ENCODE measurements at places on chromosomes 1 and 21.

- peaks cover 22% of the 10 kb centered on the region for H3K4me1 ChIP-seq
- DNase-seq: no peak
- H3K36me3 ChIP-seq: no peaks in the 10 kb centered on the region
- peak overlapping the region; percentile 67 for H3K27ac ChIP-seq
- H3K27me3 ChIP-seq: no peaks in the 10 kb centered on the region
- H3K4me3 ChIP-seq: peak overlapping the region; percentile 87
These were observed 911 bp downstream of the LMO4 start for GRCh38 chr1:87329526-87330056.

GRCh38 chr1:111599781-111600693 lies 19.6 kb upstream of the RAP1A start:
- DNase-seq: no peak
- H3K27ac ChIP-seq: no peak overlapping the region
- peaks cover 60% of the 10 kb centered on the region for H3K4me1 ChIP-seq
- H3K36me3 ChIP-seq: no peaks in the 10 kb centered on the region

DNA sequence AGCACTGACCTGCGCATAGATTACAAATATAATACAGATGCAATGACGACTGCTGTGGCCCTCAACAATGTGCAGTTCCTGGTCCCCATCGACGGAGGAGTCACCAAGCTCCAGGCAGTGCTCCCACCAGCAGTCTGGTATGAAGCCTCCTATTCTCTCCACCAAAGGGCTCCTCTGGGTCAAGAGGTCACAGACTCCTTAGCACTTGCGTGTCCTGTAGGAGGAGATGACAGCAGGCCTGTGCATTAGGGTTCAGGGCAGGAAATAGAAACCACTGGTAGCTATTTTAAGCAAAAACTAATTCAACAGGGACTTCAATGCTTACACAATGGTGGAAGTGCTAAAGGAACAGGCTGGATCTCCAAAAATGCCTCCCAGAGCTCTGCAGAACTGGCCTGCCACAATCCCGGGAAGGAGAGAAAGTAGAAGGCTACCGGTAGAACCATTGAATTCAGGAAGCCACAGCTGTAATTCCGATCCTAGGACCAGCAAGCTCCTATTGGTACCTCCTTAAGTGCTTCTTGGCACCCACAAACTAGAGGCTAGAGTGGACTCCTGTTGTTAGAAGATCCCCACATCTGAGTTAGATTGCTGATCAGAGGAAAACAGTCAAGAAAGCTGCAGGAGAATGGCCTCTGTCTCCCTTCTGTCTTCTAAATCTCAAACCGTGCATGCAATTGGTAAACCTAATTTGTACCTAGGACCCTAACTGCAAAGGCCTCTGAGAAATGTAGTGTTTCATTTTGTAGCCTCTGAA lies 12.7 kb upstream of the DYNLT5 start:
- H3K27me3 ChIP-seq: no peaks in the 10 kb centered on the region
- H3K4me1 ChIP-seq: no peaks in the 10 kb centered on the region
- no peak overlapping the region for H3K4me3 ChIP-seq
- no peak overlapping the region for H3K27ac ChIP-seq
- no peak for DNase-seq

- no peak overlapping the region for H3K4me3 ChIP-seq
- no peak for DNase-seq
- H3K27me3 ChIP-seq: no peaks in the 10 kb centered on the region
- no peak overlapping the region for H3K27ac ChIP-seq
These were observed 55.9 kb downstream of the NENF start for GRCh38 chr1:212488436-212489283.

- no peak overlapping the region for H3K4me3 ChIP-seq
- H3K36me3 ChIP-seq: no peaks in the 10 kb centered on the region
- no peak overlapping the region for H3K27ac ChIP-seq
- peaks cover 14% of the 10 kb centered on the region for H3K4me1 ChIP-seq
These were observed 41.4 kb downstream of the ACOT7 start for GRCh38 chr1:6352138-6352563.

DNA sequence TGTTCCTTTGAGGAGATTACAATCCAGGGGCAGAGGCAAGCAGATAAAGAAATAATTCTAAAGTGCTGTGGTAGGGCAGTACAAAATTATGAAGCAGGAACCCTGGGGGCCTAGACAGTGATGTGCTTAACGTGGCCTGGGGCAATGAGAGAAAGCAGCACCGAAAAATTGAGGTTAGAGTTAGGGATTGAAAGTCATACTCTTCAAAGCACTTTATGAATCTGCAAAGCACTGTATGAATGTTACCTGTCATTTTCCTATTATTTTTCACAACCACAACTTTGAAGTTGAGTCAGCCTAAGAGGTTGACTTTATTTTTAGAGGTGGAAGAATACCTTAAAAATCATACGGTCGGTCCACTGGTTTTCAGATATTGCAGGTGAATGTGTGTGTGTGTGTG lies 183.4 kb upstream of the NFIA start:
- no peaks in the 10 kb centered on the region for H3K27me3 ChIP-seq
- no peak overlapping the region for H3K4me3 ChIP-seq
- H3K36me3 ChIP-seq: no peaks in the 10 kb centered on the region
- no peak overlapping the region for H3K27ac ChIP-seq

GRCh38 chr1:156926175-156926574 lies 5.7 kb downstream of the LRRC71 start:
- no peak overlapping the region for H3K4me3 ChIP-seq
- H3K27me3 ChIP-seq: peaks cover 62% of the 10 kb centered on the region
- no peak for DNase-seq
- H3K27ac ChIP-seq: no peak overlapping the region
- no peaks in the 10 kb centered on the region for H3K36me3 ChIP-seq

DNA sequence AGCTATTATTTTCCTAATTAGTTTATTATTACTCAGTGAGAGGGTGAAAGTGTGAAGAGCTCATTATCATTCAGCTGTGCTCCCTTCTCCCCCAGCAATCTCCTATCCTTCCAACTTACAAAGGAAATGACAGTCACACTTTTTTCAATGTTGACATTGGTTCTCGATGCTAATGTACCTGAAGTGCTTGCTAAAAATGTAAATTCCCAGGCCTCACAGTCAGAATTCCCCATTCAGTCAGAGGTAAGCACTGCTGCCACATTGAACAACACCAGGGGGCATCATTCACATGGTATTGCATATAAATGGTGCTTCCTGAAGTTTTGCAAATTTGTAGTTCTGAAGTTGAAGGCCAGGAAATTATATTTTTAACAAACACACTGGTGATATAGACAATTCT lies 132.7 kb upstream of the FOXD3 start:
- H3K4me3 ChIP-seq: no peak overlapping the region
- no peak for DNase-seq
- no peaks in the 10 kb centered on the region for H3K4me1 ChIP-seq

DNA sequence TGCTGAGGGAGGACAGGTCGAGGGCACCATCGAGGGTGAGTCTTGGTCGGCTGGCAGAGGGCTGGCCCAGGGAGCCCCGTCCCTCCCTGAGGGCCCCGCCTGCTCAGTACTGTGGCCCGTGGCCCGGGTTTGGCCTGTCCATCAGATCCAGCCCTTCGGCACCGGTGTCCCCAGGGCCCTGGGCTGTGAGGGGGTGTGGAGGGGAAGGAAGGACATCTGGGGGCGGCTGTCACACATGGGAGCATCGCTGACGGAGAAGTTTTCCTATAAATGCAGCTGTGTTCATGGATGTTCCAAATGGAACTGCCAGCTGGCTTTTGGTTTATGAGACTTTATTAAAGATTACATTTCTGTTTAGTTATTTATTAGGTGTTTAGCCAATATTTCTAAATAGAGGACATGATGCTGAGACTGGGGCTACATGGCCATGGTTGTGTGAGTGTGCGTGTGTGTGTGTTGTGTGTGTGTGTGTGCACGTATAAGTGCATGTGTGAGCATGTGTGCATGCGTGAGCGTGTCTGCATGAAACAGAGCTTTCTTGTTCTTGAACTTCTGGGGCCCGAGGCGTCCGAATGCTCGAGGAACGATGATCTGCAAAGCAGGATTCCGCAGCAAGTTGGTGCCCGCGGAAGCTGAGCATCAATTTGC lies 54.3 kb downstream of the SLX9 start:
- no peak overlapping the region for H3K4me3 ChIP-seq
- no peak overlapping the region for H3K27ac ChIP-seq
- no peaks in the 10 kb centered on the region for H3K36me3 ChIP-seq
- H3K4me1 ChIP-seq: no peaks in the 10 kb centered on the region
- H3K27me3 ChIP-seq: no peaks in the 10 kb centered on the region
- DNase-seq: no peak

- no peak overlapping the region for H3K27ac ChIP-seq
- H3K27me3 ChIP-seq: no peaks in the 10 kb centered on the region
- no peaks in the 10 kb centered on the region for H3K36me3 ChIP-seq
These were observed 754.0 kb upstream of the ADGRL4 start for GRCh38 chr1:79760531-79760930.

DNA sequence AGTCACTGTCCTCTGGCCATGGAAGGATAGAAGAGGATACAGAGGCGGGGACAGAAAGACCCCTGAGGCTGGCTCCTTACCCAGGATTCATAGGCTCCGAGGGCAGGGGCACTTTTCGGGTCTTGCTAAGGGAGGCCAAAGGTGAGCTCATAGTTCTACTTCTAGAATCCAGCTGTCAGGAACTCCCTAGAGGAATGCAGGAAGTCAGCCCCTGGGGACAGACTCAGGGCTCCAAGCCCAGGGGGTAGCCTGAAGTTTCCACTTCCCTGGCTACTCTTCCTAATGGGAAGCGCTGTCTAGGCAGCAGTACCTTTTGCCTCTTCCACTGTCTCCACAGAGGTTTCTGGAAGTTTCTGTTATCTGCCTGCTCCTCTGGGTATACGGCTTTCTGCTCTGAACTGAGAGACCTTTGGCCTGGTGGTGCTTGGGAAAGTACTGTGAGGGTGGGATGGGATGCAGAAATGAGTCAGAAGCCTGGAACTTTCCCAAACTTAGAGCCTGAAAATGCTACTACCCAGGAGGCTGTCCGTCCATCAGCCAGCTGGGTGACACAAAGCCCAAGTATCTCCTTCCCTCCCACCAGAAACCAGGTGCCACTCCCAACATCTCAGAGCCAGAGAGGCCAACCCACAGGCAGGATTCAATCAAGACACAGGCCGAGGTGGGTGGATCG lies 3.6 kb downstream of the UBXN11 start:
- H3K27ac ChIP-seq: no peak overlapping the region
- no peaks in the 10 kb centered on the region for H3K36me3 ChIP-seq
- DNase-seq: no peak
- H3K4me3 ChIP-seq: no peak overlapping the region

GRCh38 chr1:6108937-6109614 lies 63.4 kb downstream of the KCNAB2 start:
- H3K4me3 ChIP-seq: no peak overlapping the region
- H3K27ac ChIP-seq: no peak overlapping the region
- no peaks in the 10 kb centered on the region for H3K27me3 ChIP-seq

GRCh38 chr1:30598571-30599114 lies 124.7 kb downstream of the MATN1 start:
- H3K36me3 ChIP-seq: no peaks in the 10 kb centered on the region
- no peak overlapping the region for H3K4me3 ChIP-seq
- no peaks in the 10 kb centered on the region for H3K4me1 ChIP-seq
- H3K27ac ChIP-seq: no peak overlapping the region

DNA sequence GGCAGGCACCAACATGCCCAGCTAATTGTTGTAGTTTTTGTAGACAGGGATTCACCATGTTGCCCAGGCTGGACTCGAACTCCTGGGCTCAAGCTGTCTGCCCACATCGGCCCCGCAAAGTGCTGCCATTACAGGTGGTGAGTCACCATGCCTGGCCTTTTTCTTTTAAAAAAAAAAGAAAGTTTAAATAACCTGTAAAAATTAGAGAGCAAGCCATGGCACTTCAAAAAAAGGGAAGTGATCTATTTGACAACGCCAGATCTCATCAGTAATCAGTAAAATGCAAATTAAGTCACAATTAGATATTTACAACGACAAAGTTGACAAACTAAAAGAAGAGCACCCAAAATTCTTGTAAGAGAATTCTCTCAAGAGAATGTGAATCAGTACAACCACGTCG lies 2.9 kb upstream of the RBBP5 start:
- H3K27ac ChIP-seq: no peak overlapping the region
- H3K36me3 ChIP-seq: no peaks in the 10 kb centered on the region
- no peak overlapping the region for H3K4me3 ChIP-seq

DNA sequence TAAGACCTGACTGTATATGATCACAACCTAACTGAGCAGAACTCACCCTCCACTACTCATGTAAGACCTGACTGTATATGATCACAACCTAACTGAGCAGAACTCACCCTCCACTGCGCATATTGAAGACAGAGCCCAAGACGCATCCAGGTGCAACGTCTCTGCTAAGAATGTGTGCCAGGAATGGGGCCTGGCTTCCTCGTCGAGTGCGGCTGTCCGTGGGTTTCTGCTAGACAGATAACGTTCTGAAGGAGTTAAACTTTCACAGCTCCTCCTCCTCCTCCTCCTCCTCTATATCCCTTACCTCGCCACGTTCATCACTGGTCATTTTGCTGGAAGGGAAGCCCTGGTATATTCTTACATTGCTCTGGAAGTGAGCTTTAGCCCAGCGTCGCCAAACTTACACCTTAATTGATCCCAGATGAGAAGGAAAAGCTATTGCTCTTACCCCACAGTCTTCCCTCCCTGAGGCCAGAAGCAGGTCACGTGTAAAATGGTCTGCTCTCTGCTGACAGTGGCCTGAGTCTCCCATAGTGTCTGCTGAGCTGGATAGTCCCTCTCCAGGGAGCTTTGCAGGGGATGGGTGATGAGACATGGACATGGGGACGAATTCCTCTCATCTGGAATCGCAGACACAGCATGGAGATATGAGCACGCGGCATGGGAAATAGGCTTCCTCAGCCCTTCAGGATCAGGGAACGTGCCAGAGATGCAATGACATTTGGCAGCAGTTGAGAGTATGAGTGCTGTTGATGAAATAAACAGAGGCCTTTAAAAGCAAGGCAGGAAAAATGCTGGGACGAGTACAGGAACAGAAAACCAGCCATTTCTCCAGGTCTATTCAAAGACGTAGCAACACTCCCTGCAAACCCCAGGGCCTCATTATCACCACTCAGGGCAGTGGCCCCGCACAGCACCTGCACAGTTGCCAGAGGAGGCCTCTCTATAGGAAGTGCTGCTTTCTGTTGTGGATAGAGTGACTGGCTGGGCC lies 528.1 kb downstream of the KIF26B start:
- no peaks in the 10 kb centered on the region for H3K27me3 ChIP-seq
- H3K27ac ChIP-seq: no peak overlapping the region
- no peaks in the 10 kb centered on the region for H3K4me1 ChIP-seq
- no peak for DNase-seq

Data from effector memory CD4-positive, alpha-beta T cell (primary cell).